ENCODE measurements at places on chromosomes 5 and 9.
A peak's percentile ranks its signal among the peaks of the same experiment; 100 is the strongest.

GRCh38 chr9:135896205-135896604 lies 11.1 kb downstream of the CAMSAP1 start:
- DNase-seq = no peak

DNA sequence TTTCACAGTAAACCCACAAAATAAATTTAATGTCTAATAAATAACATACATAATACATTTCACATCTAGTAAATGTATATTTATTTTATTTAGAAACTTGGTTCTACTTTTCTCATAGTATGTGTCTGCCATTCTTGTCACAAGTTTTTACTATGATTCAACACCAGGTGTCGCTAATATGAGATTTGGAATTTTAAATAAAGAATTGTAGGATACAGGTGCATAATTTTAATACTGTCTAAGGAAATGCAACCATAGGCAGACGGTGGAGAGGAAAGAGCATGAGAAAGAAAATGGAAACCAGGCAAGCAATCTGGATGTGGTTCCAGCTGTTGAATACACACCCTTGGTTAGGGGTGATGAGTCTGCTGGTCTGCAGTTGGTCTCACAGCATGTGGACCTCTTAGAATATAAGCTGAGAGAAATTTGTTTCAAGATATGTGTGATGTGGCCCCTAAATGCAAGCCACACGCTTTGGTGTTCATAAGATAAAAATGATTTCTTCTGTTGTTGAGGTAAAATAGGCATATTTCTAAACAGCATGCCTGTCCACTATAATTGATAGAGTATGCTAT lies 114.7 kb upstream of the TXNDC8 start:
- DNase-seq = peak; percentile 20

- DNase-seq = no peak
These were observed 116.0 kb upstream of the LMX1B start for GRCh38 chr9:126497660-126498275.

GRCh38 chr5:178114325-178115135 lies 1.2 kb downstream of the N4BP3 start:
- DNase-seq = no peak

DNA sequence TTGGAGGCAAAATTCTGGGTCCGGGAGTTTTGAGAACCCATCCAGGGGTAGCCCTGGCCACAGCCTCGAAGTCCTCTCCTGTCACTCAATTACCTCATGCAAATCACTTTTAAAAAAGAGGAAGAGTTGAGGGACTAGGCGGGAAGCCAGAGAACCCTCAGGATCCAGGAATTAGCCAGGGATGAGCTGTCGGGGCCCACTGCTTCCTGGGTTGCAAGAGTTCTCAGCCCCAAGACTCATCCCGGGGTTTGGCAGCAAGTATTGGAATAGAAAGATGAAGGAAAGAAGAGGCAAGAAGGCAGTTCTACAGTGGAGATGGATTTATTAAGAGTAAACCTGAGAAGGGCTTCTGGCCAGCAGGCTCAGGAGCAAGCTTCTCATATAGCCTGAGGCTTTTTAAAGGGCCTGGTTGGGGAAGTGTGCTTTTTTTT lies 25.6 kb downstream of the C9orf50 start:
- no peak for DNase-seq

DNA sequence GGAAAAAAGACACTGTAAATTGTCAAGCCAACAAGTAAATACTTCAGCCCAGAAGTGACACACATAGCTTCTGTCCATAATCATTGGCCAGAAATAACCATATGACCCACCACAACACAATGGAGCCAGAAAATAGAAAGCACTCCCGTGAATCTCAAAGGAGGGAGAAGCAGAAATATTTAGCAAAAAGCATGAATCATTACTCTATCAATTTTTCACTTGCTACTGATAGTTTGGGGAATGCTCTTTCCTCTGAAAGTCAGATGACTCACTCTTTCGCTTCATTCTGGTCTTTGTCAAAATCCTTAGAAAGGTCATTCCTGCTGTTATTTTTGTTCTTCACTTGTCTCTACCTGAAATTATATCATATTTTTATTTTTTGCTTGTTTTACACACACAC lies 312.6 kb downstream of the TMEM232 start:
- DNase-seq = peak; percentile 6

DNA sequence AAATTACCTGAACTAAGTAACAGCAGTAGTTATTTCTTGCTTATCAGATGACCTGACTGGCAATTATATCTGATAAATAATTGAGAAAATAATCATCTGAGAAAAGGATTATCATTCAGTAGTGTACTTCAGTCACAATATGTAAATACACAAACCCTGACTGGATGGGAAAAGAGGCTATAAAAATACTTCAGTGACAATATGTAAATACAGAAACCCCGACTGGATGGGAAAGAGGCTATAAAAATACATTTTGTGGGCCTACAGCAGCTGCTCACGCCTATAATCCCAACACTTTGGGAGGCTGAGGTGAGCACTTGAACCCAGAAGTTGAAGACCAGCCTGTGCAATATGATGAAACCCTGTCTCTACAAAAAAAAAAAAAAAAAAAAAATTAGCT lies 11.1 kb downstream of the UBAP2 start:
- no peak for DNase-seq

DNA sequence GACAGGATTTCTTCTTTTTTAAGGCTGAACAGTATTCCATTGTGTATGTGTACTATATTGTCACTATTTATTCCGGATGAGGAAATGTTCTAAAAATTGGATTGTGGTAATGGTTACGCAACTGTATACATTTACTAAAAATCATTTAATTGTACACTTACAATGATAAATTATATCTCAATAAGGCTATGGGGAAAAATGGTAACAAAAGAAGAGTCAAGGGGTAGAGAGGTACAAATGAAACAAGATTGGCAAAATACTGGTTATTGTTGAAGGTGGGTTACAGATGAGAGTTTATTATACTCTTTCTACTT lies 62.3 kb upstream of the TNFAIP8 start:
- no peak for DNase-seq

DNA sequence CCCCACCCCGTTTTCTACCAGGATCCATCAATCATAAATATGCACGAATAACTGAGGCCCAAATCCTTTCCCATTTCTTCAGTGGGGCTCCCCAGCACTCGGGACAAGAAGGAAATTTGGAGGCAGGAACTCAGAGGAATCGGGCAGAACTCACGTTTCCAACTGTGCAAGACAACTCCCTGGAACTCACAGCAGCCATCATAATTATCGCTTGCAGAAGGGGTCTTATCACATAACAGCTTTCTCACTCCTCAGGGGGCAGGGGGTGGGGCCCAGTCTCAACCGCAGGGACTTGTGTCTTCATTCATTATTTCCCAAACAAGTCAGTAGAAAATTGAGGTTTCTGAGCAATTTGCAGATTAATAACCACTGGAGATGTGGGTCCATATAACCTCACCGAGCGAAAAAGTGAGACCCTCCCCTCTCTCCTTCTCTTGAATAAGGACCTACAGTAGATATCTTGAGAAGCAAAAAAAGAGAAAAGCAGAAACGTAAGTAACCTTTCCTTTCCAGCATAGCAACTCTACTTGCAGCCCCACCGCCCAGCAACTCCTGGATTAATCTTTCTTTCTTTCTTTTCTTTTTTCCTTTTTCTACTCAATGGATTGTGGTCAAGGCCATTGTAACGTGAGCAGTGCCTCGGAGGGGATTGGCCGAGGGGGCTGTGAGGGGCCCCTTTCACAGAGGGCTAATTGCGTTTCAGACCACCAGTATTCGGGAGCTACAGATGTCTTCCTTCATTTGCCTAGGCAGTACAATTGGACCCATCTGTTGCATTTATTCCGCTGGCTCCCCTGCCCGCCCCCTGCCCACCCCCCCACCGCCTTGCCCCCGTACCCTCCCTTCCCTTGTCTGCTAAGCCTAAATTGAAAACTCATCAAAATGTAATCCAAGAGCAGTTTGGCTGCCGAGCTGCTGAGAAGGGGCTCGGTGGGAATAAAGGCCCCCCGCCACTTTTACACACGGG lies 24.7 kb upstream of the TIFAB start:
- DNase-seq = no peak

DNA sequence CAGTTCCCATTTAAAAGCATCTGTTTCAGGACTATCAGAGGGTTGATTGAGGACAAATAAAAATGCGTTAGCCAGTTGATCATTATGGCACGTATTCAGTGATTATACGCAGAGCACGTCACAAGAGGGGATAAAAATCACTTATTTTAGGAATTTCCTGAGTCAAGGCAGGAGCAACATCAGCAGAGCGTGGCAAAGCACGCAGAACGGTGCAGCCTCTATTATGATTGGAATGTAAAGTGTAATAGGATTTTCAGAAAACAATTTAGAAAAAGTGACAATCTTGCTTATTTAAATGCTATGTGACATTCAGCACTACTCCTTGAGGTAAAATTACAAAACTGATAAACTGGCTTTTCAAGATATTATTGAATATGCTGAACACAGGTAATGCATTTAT lies 413.6 kb upstream of the DAP start:
- DNase-seq = peak; percentile 32

DNA sequence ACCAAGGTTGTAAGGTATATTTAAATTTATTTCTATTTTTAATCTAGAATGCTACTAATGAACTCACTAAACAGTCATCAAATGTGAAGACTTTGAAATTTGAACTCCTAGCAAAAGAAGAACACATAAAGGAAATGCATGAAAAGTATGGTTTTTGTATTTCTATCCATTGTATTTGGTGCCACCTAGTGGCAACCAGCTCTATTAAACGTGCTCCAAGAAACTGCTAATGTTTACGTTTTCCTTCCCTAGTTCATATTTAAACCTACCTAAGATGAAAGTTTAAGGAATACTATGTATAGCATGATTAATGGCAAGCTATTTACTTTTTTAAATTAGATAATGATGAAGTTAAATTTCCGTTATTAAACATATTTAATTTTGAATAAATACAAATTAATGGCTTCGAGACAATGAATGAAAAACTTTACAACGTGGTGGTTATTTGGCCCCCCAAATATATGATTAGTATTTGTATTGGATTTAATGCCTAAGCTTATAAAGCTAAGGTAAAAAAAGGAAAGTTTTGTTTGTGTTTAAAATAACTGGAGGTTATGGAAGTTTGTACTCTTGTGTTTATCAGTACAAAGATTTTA lies 115.9 kb upstream of the SH3GL2 start:
- peak; percentile 69 for DNase-seq

DNA sequence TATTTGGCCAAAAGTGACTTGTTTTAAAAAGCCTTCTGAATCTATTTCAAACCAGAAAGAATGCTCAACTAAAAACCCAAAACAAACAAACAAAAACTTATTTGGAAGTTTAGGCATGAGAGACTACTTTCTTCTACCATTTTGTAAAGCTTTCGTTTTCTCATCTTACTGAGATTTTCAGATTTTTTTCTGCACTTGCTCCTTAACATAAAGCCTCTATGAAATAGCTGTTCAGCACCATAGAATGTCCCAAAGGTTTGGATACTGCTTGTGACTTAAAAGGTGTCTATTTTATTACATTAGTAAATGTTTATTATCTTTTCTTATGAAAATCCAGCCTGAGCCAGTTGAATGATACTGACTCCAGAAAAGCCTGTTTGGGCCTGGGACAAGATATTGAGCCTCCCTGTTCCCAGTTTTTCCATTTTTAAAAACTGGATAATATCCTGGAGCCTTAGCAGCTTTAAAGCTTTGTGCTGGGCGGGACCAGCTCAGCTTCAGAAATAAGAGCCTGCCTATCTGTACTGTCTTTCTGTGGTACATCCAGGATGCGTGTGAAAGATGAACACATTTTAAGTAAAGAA lies 292.6 kb downstream of the ZSWIM6 start:
- DNase-seq = no peak

DNA sequence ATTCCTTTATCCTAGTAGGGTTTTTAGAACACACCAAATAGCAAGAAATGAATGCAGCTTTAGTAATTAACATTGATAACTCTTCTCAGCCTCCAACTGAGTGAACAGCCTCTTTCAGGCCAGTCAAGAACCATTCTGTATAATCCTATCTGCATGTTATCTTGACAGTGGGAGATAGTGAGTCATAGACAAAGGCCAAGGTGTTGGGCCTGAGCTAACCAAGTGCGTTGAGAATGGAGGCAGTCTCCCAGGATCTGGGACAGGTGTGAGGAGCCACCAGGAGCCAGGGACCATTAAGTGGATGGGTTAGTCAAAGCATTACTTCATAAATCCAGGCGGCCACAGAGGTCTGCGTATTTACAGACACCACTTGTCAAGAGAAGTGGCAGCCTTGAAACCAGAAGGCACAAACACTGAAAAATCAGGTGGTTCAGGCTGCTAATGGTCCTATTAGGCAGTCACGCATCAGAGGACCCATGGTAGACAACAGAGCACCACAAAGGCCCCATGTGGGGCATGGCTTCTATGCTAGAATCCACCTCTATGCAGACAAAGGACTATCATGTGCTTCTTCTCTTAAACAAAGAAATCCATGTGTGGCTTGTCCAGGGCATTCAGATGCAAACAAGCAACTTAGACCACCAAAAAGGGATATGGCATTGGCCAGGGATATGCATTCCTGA lies 409.7 kb upstream of the PIK3R1 start:
- DNase-seq = no peak

- no peak for DNase-seq
These were observed 119.4 kb downstream of the IRX1 start for GRCh38 chr5:3715062-3715461.

GRCh38 chr5:164139423-164139822 lies 634.0 kb downstream of the MAT2B start:
- DNase-seq = no peak

- DNase-seq = peak; percentile 90
These were observed 12.7 kb downstream of the ABLIM3 start for GRCh38 chr5:149153751-149154610.

DNA sequence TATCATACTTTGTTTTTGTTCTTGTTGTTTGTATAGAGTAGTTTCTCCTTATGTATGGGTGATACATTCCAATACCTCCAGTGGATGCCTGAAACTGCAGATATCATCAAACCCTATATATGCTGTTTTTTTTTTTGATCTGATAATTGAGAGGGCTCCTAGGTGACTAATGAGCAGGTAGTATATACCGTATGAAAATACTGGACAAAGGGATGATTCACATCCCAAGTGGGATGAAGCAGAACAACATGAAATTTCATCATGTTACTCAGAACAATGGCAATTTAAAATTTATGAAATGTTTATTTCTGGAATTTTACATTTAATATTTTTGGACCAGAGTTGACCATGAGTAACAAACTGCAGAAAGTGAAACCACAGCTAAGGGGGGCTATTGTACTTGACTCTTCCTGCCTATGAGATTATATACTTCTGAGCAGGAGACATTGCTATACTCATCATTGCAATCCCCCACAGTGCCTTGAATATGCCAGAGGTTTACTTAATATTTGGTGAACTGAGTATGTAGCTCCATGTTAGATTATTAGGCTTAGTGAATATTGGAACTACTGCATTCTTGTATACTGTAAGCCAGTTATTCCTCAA lies 258.7 kb upstream of the FBXL7 start:
- DNase-seq = no peak

DNA sequence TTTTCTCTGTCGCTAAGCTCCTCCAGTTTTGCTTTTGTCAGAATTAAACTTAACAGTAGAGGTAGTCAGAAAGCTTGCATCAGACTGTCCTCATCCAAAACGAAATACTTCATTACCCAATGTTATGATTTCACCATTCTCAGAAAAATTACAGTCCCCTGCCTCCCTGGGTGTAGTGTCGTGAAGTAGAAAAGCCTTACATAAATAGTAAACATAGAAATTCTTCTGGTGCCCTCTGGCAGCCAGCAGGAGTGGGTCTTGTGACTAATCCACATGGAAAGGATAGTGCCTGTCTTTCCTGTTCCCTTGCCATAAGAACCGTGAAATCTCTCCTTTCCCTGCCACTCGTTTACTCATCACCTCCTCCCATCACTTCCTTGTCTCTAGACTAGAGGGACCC lies 230.6 kb downstream of the GNA14 start:
- peak; percentile 16 for DNase-seq

- no peak for DNase-seq
These were observed 82.0 kb downstream of the UGCG start for GRCh38 chr9:111978616-111979015.

Data from renal cortical epithelial cell (primary cell).